A549 treated with Hydrocortisone at 1 μM for 4 hours (cell line): ENCODE measurements at places on chromosomes 1 and 21. TPM values are rescaled to one million over a fixed set of nuclear protein-coding genes. Genes with fewer than 3 reads are reported as not detected.

The C1orf159 gene
- total RNA-seq = 9.2 to 14.7 TPM (median 13.6 TPM) in 5 replicates

The CLIC4 gene
- 36.1 to 65.3 TPM (median 51.0 TPM) in 5 replicates for total RNA-seq

The PFKL gene
- 44.1 to 61.1 TPM (median 47.5 TPM) in 5 replicates for total RNA-seq

The GSTM1 gene
- total RNA-seq = not detected in 5 replicates

The AGL gene
- 2.3 to 4.7 TPM (median 3.5 TPM) in 5 replicates for total RNA-seq

The ERICH3 gene
- total RNA-seq = not detected in 5 replicates

The NMNAT2 gene
- 0.35 to 0.71 TPM (median 0.51 TPM) in 5 replicates for total RNA-seq

The KLF17 gene
- 0.32 to 0.76 TPM (median 0.47 TPM) in 5 replicates for total RNA-seq

The TNFRSF8 gene
- 0.05 to 0.15 TPM (median 0.06 TPM) in 5 replicates for total RNA-seq

The OLFML2B gene
- total RNA-seq = 0.53 to 0.66 TPM (median 0.55 TPM) in 5 replicates

The ICOSLG gene
- total RNA-seq = 3.8 to 4.5 TPM (median 4.2 TPM) in 5 replicates

The KCNN3 gene
- 0.01 to 0.03 TPM (median 0.02 TPM) in 4 of 5 replicates, not detected in the other for total RNA-seq

The BRINP2 gene
- total RNA-seq = 0.13 to 0.32 TPM (median 0.15 TPM) in 5 replicates

The GPR61 gene
- not detected in 5 replicates for total RNA-seq

The CCDC18 gene
- 4.3 to 6.0 TPM (median 5.7 TPM) in 5 replicates for total RNA-seq

The SLAMF7 gene
- 0.99 to 2.1 TPM (median 1.8 TPM) in 5 replicates for total RNA-seq

The C1orf74 gene
- total RNA-seq = 1.1 to 1.9 TPM (median 1.6 TPM) in 5 replicates
